ENCODE measurements at places on chromosomes 2 and 18.

DNA sequence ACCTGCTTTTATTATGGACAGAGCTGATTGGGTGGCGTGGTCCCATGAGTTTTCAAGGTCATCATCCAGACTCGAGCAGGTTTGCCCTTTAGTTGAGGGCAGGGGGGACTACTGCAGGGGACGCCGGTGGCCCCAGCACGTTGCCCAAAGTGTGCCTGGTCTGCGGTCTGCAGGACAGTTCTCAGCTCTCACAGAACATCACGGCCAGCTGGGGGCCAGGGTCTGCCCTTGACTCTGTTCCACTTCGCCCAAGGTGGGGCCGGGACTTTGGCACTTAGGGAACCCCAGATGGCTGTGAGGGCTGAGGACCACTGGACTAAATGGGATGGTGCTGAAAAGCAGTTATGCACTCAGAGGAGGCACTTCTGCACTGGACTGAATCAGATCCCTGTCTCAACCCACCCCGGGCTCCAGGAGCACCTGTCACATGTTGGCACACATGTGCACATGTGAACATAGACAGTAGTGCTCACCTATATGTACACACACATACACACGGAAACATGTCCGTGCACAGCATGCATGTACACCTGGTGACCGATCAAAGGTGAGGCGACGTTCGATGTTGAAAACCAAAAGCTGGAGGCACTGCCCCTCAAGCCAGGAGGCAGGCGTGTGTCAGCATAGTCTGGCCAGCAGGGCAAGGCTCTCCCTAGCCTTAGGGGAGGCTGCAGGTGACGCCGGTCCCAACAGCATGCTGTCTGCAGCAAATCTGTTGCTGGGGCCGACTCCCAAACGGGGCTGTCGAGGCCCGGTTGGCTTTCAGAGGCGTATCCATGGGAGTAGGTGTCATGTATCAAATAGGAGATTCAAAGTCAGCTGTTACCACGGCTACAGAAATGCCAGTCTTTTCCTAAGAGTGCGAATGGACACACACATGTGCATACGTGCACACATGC lies 10.2 kb downstream of the ANO7 start:
- DNase-seq, result no peak

GRCh38 chr2:138720035-138720838 lies 60.0 kb downstream of the NXPH2 start:
- DNase-seq, result no peak

- no peak for DNase-seq
These were observed 95.0 kb downstream of the TMEM163 start for GRCh38 chr2:134623796-134624195.

DNA sequence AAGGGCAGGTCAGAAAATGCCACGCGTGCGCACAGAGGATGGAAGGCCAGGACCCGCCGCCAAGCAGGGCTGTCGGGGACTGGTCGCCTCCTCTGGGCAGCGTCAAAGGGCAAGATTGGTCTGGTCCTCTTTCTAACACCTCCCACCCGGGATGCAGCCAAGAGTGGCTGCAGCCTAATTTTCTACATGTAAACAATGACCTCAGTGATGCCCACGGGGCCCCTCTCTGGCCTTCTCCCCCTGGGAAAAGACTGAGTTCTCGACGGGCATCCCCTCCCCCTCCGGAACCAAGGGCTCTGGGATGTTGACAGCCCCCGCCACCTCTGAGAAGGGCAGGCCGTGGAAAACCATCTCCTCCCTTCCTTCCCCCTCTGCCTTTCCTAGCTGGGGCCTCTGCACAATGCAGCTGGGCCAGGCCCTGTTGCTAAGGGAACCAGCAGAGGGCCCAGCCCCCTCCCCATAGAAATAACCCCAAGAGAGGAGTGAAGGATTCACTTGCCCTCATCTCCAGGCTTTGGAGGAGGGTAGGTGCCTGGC lies 80.0 kb upstream of the ZNF532 start:
- DNase-seq, result no peak

GRCh38 chr2:68739595-68740399 lies 5.2 kb downstream of the ARHGAP25 start:
- no peak for DNase-seq

Data from right forelimb (tissue), 1 donor.